ENCODE measurements at places on chromosomes 6 and 20.

DNA sequence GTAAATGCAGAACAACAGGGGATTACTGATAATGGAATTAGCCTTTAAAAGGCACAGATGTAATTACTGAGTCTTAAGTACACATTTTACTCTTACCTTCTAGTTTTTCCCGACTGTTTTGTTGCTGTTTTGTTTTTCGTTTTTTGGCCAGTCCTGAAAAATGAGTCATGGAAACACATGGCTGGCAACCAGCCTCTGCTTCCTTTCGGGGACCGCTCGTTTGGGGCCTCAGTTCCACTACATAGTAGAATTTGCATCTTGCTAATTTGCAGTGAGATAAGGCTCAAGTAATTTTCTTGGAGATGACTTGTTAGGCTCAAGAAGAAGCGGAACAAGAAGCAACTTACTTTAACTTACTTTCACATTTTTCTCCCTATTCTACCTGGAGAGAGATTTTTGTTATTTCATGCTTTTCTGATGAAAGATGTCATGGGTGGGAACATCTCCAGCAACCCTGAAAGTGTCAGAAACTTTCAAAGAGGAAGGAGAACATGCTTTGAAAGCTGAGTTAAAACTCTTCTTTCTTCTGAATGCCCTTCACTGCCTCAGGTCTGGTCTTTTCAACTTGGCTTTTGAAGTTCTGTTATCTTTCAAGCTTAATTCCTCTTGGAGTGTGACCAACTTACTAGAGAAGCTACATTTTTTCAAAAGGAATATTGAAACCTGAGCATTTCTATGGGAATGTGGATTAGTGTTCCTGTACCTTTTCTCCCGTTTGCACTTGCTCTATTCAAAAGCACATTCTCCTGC is 71.5 kb upstream of the HDAC2 start:
- DNase-seq: no peak

- DNase-seq: no peak
Measured at GRCh38 chr20:18585134-18585533, 2.7 kb upstream of the DTD1 start.

DNA sequence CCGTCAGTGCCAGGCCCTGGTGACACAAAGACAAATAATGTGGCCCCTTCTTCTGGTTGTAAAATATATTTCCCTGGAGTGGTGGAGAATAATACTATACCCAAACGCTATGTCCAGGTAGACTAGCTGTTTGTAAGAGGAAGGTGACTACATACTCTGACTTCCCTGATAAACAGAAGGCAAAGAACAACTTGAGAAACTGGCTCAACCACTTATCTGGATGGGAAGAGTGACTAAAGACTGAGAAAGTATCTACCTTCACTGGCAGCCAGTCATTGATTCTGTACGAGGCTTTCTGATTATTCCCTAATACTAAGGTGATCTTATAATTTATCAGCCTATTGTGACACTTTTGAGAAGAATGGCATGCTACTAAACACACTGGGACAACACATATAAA is 569.7 kb downstream of the EPHA7 start:
- no peak for DNase-seq

- DNase-seq: no peak
Measured at GRCh38 chr6:28158318-28158717, 16.6 kb downstream of the ZKSCAN8 start.

DNA sequence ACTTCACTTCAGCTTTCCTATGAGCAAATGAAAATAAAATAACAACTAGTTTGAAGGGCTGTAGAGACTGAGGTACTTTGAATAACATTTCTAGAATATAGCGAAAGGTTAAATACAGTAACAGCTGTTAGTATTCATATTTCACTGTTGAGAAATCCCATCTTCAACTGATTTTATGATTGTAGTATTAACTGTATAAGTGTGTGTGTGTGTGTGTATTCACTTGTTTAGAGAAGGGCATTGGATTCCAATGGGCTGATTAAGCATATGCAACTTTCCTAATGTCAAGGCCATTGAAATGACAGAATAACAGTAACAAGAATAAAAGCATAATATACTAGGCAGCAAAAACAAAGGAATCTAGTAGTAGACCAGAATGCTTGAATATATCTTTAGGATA is 957.5 kb upstream of the EPHA7 start:
- no peak for DNase-seq

- no peak for DNase-seq
Measured at GRCh38 chr6:169702840-169703246, 917 bp downstream of the C6orf120 start.

GRCh38 chr20:47040506-47041125 is 146.0 kb downstream of the EYA2 start:
- no peak for DNase-seq

DNA sequence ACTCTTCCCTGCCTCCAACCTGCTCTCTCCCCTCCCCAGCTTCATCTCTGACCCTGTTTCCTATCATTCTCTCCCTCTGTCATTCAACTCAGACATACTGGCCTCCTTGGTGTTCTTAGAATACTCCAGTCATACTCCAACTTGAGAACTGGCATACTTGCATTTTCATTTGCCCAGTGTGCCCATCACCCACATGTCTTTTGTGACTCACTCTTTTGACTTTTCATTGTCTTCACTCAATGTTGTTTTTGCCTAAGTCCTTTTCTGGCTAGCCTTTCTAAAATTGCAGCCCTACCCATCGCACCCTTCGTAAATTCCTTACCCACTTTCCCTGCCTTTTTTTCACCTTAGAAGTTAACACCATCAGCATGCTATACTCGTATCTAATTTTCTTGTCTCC is 77.0 kb upstream of the CD2AP start:
- DNase-seq: no peak

GRCh38 chr6:62357835-62358234 is 71.8 kb upstream of the KHDRBS2 start:
- no peak for DNase-seq

- DNase-seq: no peak
Measured at GRCh38 chr6:121697921-121698320, 262.5 kb downstream of the GJA1 start.

DNA sequence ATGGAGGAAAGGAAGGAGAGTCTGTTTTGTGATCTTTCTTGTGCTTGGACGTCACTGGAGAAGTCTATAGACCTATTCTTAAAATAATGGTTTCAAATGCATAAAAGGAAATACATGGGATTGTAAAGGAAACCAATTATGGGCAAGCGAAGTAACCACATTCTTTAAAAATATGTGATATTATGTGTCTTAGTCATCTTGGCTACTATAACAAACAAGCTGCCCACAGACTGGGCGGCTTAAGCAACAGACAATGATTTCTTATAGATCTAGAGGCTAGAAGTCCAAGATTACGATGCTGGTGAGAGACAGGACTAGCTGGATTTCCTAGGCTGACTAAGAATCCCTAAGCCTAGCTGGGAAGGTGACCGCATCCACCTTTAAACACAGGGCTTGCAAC is 49.4 kb upstream of the CD83 start:
- no peak for DNase-seq

DNA sequence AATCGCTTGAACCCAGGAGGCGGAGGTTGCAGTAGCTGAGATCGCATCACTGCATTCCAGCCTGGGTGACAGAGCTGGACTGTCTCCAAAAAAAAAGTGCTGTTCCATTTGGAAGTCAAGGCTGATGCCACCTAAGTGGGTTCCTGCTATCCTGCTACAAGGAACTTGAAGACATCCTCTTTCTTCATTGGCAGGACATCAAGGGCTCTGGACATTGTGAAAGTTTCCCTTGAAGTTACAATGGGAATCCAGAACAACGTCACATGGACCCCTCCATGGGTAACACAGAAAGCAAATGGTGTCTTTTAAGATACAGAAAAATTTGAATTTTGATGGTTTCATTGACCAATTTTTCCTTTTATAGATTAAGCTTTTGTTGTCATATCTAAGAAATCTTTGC is 15.5 kb upstream of the ITCH start:
- DNase-seq: no peak

- DNase-seq: peak; percentile 13
Measured at GRCh38 chr6:108760126-108761050, 87.8 kb upstream of the ARMC2 start.

- DNase-seq: no peak
Measured at GRCh38 chr6:157045831-157046454, 268.8 kb downstream of the ARID1B start.

- DNase-seq: no peak
Measured at GRCh38 chr20:10520528-10520927, 85.4 kb downstream of the SLX4IP start.

DNA sequence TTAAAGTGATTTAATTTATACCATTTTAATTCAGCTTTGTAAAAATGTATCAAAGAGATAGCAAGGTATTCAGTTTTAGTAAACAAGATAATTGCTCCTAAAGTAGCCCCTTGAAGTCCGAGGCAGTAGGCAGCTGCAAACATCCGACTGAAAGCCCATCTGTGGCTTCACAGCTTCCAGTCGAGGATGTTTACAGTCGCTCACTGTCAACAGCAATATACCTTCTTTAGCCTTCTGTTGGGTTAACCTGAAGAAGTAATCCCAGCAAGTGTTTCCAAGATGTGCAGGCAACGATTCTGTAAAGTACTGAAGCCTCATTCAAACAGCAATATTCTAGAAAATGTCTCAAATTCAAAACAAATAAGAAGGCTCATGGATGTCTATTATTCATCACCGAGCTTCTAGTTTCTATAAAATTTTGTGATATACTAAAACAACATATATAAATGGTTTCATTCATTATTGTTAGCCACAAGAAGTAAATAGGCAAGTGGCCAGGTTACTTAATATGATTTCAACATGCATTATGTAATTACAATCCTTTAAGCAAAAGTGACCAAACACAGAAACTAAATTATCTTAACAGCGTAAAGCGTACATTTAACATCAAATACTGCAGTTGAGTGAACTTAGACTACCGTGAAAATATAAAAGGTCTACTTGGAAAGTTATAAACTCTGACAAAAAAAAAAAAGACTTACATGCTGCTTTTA is 115.0 kb downstream of the OGFRL1 start:
- no peak for DNase-seq

DNA sequence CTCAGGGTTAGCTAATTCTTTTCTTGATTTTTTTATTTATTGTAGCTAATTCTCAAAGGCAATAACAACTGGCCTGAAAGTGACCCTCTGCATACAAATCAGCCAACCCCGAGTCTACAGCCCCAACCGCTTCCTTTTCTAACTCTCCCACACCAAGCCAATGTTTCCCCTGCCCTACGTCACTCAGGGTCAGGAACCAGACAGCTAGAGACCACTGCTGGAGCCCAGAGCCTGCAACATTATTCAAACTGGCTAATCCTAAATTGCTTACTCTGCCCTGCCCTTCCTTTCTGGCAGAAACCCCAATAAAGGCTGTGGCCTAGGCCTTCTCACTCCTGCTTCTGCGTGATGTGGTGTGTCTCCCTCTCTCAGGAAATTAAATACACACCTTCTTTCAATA is 320.7 kb downstream of the CBLN4 start:
- no peak for DNase-seq

DNA sequence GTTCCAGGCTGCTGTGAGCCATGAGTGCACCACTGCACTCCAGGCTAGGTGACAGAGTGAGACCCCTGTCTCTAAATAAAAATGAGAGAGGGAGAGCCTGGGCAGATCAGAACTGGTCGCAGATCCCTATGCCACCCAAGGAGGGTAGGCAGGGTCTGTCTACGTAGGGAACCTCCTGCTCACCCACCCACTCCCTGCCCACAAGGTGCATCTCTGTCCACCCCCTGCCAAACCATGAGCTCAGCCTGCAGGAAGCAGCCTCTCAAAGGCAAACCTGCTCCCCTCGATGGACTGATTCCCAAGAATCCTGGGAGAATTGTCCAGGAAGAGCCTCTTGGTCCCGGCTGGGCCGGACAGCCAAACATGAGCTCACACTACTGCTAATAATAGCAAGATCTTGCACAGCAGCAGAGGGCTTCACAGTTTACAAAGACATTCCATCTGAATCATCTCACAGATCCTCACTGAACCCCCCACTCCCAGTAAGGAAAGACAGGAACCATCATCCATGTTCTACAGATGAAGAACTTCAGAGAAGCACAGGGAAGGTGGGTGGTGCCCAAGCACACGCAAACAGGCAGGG is 27.8 kb upstream of the TLDC2 start:
- no peak for DNase-seq

DNA sequence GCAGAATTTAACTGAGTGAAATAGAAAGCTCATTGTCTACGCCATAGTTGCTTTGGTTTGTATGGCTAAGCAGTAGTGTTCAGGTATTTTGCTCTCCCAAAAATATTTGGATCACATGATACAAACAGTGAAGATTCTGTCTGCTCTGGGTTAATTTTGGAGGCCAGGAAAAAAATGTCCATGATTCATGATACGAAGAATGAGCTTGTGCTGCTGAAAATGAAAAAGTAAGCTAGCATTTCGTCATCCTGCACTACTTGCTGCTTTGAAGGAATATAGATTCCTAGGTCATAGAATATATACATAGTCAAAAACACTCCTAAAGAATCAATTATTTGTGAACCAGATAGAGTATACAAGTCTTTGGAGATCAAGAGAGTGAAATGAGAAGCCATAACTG is 8.3 kb downstream of the WRNIP1 start:
- DNase-seq: no peak

DNA sequence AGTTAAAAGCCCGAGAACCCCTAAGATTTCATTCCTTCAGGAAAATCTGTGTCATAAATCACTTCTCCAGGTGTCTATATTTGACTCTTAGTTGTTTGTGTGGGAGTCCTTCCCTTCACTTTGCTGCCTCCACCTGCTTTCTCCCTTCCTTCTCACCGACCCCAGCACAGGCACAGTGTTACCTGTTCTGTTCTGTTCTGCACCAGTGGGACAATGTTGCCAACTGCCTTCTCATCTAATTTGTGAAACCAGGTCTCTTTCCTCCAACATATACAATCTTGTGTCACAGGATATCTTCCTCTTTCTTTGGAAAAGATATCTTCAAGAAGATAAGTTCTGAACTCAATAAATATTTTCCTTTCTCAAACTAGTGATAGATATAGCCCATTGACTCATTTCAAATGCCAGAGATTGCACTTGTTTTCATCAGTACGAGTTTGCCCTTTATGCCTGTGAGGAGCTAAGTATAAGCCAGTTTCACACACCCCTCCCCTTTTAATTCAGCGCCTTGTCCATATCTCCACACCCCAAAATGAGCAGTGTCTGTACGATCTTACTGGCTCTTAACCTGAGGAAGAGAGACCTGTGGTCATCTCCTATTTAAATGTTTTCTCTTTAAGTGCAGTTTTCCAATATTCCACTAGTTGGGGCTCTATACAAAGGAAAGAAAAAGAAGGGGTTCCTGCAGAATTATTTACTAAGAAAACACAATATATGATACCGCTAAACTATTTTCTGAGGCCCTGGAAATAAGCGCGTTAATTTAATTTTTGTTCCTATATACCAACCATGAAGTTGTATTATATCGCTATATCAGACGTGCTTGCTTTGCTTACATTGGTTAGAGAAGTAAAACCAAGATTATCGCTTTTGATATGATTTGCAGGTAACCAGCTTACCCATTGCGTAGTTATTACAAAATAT is 81.6 kb upstream of the PREP start:
- DNase-seq: peak; percentile 16

GRCh38 chr6:163986313-163986712 is 571.8 kb downstream of the QKI start:
- DNase-seq: no peak

Data from SHP77 treated with DMSO at 0.1 percent for 48 hours (cell line).